ENCODE measurements at places on chromosomes 7 and 10.

DNA sequence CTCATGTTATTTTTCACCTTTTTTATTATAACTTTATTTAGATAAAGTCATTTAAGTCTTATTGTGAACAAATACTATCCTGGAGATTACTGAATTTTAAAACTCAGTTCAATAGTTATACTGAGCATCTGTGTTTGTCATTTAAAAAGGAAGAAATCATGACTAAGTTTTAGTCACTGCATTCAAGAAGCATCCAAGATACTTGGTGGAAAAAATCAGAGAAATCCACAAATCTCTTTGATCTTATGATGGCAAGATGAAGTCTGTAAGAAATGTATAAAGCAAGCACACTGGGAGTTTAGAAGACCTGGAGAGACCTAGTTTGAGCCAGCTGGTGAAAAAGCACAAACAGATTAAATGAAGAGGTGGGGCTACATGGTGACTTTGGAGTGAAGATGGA lies 529.8 kb upstream of the IGFBP3 start:
- no peak for DNase-seq

DNA sequence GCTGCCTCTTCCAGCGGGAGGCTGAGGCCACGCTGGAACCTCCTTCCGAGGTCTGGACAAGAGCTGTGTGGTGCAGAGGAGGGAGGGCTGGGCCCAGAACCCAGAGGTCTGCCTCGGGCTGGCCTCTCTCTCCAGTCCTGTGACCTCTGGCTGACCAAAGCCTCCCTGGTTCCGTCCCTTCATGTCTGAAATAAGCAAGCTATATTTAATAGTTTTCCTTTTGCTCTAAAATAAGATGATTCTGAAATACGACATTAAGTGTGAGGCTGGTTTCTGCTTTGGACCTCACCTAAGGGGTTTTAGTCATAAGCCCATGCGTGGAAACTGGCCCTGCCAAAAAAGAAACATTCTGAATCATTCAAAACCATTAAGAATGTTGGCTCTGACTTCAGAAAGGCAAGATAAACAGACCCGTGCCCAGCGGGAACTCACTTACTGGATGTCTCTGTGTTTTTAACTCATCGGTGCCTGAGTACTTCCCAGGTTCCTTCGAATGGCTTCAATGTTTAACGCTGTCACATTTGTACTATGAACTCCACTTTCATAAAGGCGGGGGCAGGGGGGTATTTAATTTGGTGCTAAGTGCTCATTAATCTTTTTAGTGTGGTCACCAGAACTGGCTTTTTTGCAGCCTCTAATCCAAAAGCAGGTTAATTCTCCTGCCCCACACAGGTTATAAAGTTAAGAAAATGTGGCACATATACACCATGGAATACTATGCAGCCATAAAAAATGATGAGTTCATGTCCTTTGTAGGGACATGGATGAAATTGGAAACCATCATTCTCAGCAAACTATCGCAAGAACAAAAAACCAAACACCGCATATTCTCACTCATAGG lies 157.5 kb upstream of the KLF14 start:
- no peak for DNase-seq

DNA sequence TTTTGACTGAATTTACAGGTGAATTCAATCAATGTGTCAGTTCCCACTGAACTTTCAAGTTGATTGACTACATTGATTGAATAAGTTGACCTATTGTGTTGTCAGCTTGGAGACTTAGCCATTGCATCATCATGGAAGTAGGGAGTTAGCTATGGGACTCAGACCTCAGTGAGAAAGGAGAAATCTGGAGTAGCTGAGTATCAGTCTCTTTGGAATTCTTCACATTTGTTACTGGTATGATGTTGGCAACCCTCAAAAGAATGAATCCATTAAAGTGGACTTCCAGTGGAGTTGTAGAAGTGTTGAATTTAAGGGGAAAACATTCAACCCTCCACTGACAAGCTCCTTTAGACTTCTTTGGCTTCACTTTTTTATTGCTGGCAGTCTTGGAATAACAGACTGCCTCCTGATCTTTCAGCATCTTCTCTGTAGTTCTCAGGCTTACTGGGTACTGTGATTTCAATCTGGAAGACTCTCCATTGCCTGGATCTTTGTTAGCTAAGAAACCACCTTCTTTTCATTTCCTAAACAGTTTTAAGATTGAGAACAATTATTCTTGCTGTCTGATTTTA lies 160.3 kb upstream of the NRP1 start:
- DNase-seq: no peak

GRCh38 chr7:87416682-87417587 lies 58.5 kb downstream of the ABCB4 start:
- peak; percentile 58 for DNase-seq

DNA sequence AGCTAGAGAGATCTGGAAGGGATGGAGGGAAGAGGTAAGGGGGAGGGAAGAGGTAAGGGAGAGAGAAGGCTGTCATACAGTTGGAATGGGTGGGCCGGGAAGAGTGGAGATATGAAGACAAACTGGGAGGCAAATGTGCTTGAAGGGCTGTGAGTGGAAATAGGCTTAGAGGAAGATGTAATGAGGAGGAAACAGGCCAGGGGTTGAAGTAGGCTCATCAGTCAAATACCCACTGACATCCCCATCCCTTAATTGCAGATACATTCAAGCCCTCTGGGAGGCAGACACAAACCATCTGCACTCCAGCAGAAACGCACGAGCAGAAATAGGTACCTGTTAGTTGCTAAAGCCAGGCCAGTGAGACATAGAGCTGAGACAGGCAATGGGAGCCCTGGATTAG lies 2.1 kb downstream of the SYNPO2L start:
- DNase-seq: peak; percentile 65
